ENCODE measurements at places on chromosomes 3 and 15.

DNA sequence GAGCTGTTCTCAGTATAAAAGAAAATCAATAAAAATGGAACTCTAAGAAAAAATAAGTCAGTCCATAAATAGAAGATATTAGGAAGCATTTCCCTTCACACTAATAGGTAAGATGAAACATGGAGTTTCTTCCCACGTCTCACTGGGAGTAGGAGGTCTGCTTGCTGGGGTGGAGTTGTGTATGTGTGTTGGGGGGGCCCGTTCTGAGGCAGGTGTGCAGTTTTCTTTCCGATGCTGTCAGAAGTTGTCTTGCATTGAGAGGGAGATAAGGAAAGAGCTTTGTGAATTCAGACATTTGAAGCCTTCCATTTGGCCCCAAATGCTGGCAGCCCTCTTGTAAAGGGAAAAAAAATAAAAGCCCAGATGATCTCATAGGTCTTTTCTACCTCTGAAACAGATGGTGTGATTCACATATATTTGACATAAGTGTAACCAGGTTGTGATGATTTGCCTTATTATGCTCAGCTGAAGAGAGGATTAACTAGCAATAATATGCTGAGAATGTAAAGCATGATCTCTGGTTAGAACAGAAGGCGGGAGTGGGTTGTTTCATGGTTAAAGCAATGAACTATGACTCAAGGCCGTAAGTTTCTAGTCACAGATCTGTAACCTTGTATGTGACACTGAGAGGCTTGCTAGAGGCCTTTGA lies 8.8 kb downstream of the RASGRP1 start:
- DNase-seq: no peak

DNA sequence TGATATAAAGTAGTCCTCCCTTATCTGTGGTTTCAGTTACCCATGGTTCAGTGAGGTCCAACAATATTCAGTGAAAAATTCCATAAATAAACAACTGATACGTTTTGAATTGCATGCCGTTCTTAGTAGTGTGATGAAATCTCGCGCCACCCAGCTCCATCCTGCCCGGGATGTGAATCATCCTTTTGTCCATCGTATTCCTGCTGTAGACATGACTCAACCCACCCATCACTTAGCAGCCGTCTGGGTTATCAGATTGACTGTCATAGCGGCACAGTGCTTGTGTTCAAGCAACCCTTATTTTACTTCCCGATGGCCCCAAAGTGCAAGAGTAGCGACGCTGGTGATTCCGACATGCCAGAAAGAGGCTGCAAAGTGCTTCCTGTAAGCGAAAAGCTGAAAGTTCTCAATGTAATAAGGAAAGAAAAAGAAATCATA lies 48.0 kb upstream of the MEX3B start:
- no peak for DNase-seq

DNA sequence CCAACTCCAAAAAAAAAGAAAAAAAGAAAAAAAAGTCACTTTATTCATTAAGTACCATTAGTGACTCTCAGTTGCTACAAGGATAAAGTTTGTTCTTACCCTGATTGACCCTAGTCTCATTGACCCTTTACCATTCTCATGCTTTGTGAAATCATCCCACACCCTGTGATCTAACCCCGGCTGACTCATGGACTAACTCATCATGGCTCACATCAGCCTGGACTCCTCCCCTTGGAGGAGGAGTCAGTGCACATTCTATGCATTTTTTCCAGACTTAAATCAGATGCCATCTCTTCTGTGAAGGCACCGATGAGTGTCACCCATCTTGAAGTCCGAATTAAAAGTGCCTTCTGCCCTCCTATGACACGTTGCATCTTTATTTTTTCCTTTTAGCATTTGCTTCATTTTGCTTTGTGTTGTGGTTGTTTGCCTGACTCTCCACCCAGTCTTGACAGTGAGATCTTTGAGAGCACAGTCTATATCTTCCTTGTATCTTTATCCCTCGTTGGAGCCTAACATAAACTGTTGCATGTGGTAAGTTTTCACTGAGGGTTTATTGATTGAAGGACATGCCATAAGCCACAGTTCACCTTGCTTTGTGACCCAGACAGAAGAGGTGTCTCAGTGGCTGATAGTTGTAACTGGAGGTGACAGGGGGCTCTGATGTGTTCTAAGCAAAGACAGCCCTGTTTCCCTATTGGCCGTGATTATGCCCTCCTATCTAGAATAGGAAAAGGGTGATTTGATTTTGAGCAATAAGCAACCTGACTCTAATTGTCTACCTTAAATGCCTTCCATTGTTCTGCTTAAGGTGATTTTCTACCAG lies 72.1 kb downstream of the IL1RAP start:
- no peak for DNase-seq

DNA sequence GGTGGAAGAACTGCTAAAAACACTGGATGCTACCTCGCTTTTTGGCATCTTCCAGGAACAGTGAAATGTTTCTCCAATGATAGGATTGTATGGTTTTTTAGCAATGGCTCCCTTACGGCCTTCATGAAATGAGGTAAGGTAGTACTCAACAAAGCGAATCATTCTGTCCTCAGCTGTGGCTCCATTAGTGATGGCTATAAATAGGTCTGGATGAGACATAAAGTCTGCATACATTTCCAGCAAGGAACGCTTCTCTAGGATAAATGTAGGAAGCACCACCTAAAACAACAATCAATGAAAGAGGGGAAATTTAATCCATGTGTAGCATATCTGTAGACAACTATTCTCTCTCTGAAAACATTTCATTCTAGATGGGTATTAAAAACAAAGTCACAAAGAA lies 32.4 kb upstream of the SNX4 start:
- DNase-seq: no peak

DNA sequence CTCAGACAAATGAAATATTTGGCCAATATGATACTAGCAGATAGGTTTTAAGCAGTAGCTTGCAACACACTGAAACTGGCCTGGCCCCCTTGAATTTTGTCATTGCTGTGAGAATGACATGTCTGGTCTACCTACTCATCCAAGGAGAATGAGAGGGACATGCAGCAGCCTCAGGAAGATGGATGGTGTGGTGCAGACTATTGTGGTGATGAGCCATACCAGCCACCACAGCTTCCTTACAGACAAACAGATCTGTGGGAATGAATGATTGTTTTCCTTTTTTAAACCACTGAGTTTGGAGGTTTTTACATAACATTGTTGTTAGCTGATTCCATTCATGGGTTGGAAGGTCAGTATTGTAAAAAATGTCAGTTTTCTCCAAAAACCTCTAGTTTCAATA lies 133.7 kb upstream of the POU1F1 start:
- no peak for DNase-seq

- no peak for DNase-seq
These were observed 52.1 kb downstream of the MYZAP start for GRCh38 chr15:57643826-57644225.

DNA sequence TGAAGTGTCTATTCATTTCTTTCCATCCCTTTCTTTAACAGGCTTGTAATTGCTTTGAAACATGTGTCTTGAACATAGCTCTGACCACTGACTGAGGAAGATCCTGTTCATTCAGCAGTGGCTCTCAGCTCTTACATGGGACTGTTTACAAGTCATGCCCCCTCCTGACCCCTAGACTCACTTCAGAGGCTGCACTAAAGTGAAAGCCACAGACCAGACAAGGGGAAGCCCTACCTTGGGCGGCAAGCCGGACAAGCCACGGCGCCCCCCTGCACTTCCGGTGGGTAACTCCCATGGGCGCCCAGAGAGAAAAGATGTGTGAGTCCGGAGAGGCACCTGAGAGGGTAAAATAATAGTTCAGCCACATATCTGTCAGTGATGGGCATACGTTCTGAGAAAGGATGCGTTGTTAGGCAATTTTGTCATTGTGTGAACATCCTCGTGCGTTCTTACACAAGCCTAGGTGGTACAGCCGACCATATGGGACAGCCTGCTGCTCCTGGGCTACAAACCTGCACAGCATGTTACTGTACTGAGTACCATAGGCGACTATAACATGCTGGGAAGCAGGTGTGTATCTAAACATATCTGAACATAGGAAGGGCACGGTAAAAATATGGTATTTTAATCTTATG lies 116.2 kb downstream of the CHSY1 start:
- DNase-seq: no peak

DNA sequence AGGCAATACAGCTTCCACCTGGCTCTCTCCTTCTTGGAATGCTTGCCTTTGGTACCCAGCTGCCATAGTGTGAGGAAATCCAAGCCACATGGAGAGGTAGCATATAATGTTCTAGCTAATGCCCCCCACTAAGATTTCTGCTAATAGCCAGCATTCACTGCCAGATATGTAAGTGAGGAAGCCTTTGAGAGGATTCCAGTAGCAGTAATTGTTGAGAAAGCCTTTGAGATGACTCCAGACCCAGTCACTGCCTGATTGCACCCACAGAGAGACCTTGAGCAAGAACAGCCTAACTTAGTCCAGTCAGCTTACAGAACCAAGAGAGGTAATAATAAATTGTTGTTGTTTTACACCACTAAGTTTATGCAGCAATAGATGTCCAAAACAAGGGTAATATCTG lies 63.1 kb downstream of the STRIT1 start:
- no peak for DNase-seq

DNA sequence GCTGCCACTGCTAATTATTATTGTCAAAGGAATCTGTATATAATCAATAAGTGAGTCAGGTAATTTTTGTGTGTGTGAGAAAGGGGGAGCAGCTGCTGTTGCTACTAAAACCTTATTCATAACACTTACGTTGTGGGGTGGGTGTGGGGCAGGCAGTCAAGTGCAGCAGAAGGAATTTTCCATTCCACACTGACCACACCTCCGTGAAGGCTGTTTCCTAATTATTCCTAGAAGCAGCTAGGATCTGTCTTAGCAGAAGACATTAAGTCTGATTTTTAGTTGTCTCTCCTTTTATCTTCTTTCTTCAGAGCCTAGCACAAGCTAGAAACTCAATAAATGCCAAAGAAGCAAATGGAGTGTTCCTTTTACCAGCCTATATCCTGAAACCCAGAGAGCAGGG lies 4.0 kb upstream of the U2SURP start:
- DNase-seq: no peak

- no peak for DNase-seq
These were observed 19.1 kb upstream of the EIF1B start for GRCh38 chr3:40290396-40290795.

DNA sequence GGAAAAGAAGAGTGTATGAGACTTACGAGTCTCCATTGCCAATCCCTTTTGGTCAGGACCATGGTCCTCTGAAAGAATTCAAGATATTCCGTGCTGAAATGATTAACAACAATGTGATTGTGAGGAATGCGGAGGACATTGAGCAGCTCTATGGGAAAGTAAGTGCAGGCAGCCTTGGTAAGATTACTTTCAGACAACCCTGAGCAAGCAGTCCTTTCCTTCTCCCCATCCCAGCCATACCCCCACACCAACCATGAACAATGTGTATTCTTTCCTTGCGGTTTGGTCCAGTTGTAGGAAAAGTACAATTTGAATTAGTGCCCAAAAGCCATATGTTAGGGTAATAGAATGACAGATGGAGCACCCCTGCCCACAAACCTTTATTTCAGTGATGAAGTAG lies 5.6 kb downstream of the TSEN2 start:
- no peak for DNase-seq

GRCh38 chr3:197552198-197552597 lies 3.6 kb downstream of the BDH1 start:
- no peak for DNase-seq

DNA sequence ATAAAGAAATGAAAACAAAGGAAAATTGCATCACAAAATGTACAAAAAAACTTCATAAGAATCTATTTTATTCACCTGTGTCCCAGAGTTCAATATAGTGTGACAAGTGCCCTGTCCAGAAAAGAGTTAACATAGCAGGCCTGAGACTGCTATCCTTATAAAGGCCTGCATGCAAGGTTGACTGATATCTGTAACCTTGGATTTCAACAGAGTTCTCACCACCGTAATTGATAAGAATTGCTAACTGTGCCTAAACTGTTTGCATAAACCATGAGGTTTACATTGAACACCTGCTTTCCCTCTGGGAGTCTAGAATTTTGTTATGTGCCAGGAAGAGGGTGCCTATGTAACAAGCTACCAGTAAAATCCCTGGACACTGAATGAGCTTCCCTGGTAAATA lies 461.7 kb upstream of the DPH6 start:
- DNase-seq: no peak

DNA sequence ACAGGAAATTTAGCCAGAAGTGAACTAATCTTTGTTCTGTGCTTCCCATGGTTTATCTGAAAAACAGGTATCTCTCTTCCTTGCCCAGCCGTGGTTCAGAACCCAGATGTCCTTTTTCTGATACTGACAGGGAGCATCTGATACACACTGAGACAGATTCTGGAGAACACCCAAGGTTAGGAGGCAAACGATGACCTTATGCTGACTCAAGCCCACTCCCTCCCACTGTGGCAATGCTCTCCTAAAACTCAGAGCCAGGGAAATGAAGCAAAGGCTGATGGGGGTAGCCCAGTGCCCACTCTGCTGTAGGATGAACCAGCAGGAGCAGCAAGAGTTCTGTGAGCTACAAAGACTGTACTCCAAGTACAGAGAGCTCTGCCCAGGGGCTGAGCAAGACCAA lies 225.1 kb downstream of the NTRK3 start:
- DNase-seq: no peak

GRCh38 chr3:33911525-33912322 lies 113.3 kb downstream of the PDCD6IP start:
- no peak for DNase-seq

GRCh38 chr3:180306691-180307090 lies 270.0 kb upstream of the PEX5L start:
- no peak for DNase-seq

DNA sequence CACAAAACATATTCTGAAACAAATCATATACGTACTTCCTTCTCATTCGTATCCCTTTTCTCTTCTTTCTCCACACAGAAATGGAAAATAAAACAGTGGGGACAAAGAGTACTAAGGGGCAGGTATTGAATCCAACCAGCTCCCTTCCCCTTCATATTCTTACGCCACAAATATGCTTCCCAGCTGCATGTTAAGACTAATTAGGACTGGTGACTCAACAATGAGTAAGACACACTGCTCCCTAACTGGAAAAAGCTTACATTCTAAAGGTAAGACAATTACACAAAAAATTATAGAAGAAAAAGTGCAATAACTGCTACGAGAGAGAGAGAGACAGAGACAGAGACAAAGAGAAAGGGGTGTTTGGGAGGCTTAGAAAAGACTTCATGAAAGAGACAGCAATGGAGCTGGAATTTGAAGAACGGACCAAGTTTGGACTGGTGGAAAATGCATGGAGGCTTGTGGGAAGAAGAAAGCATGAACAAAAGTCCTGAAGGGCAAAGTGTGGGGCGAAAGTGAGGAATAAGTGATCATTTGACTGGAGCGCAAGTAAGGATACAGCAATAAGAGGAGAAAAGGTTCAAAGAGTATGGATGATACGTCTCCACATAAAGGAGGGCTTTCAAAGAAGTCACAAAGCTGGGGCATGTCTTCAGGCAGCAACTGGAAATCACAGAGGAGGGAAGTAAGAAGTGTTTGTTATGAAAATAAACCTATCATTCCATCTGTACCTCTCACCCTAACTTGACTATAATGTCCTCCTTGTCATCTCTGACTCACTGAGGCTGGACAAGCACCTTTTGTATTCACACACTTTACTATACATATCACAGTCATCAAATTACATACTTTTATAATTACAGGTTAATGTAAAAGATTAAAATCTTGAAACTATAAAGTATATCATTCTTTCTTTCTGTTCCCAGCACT lies 49.2 kb downstream of the RYK start:
- no peak for DNase-seq

All from D721Med (cell line).